ENCODE measurements at places on chromosomes 6 and 20.
A peak's percentile ranks its signal among the peaks of the same experiment; 100 is the strongest.

GRCh38 chr6:159525445-159526025 lies 167.5 kb downstream of the SOD2 start:
- no peak for DNase-seq

DNA sequence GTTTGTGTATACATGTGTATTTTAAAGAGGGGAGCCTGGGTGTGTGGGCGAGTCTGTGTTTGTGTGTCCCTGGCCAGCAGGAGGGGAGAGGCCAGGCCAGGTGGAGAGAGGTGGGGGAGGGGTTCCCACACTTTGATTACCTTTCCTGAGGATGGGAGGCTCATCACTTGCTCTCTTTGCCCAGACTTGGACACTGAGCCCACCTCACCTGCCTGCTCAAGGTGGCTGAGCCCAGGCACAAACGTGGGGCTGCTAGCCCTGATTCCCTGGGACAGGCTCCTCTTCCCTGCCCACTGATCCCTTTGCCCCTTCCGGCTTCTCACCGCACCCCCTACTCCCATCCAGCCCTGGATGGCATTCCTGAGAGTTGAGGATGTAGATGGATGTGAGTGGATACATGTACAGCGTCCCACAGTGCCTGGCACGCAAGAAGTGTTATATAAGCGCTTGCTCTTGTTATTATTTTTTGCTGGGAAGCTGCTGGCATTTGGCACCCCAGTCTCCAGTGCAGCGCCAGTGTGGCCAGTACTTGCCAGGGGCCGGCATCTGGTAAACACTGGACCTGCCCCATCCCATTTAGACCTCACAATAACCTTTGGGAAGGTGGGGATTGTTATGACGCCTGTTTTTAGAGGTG lies 2.7 kb downstream of the CEBPB start:
- DNase-seq = no peak

DNA sequence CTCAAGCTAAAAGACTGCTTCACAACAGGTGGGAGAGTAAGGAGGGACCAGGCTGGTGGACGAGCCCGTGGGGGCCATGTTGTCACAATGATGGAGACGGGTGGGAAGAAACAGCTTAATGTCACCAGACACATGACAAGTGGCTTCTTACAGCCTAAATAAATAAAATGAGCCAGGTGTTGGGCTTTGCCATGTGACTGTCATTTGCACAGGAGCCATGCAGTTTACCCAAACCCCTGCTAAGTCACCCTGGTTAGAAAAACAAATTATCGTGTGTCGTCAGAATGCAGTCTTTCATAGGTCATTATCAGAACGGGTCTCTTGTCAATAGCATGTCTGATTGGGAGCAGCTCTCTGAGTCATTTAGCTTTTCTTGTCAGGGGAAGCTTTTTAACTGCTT lies 18.5 kb downstream of the BTBD3 start:
- DNase-seq = no peak

DNA sequence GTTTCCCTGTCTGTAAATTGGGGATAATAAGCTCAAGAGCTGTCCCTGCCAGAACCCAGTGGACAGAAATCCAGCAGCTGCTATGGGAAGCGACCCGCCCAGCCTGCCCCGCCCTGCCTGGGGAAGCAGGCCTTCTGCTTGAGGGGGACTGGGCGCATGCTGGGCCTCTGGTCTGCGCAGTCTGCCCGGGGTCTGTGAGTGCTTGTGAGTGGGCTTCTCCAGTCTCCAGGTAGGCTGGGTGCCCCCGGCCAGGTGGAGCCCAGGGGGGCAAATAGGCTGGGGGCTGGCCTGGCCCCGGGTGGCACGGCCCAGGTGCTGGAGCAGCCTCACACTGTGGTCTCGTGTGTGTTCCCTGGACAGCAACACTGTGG lies 648 bp upstream of the RBBP8NL start:
- DNase-seq = no peak

DNA sequence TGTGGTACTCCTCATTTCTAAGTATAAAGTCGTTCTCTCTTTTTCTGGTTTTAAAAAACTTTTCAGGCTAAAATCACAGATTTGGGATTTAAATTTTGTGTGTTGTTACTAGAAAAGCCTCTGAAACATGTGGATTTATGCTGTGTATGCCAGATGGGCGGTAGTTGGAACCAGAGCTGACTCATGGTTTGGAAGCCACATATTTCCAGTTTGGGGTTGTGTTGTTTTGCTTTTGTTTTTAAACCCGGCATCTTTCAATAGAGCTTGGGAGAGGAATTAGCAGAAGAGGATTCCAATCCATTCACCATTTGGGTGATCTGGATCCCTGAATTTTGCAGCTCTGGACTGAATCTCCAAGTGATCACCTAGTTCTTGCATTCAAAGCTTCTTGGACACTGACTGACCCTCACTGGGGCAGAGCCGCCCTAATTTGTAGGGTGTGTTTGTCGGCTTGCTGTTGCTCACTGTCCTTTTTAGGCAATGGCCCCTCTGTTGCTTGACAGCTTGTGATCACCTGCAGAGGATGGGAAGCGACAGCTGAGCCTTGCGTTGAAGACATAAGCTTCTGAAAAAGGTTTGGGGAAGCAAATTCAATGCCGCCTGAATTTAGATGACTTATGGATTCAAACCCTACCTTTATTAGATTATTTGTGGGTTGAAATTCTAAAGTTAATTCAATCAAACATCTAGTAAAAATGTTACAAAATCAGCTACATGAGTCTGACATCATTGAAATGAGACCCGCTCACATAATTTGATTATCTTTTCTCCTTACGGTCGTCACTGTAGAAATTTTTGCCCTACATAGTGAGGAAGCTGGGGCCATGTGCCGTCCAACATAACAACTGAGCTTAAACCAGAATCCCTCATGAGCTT lies 79.9 kb upstream of the CD83 start:
- no peak for DNase-seq

- DNase-seq = no peak
Measured at GRCh38 chr6:82525775-82526495, 162.3 kb downstream of the TPBG start.

- peak; percentile 58 for DNase-seq
Measured at GRCh38 chr6:109454496-109455436, 806 bp downstream of the MICAL1 start.

GRCh38 chr6:150902142-150902776 lies 36.8 kb downstream of the MTHFD1L start:
- DNase-seq = no peak

DNA sequence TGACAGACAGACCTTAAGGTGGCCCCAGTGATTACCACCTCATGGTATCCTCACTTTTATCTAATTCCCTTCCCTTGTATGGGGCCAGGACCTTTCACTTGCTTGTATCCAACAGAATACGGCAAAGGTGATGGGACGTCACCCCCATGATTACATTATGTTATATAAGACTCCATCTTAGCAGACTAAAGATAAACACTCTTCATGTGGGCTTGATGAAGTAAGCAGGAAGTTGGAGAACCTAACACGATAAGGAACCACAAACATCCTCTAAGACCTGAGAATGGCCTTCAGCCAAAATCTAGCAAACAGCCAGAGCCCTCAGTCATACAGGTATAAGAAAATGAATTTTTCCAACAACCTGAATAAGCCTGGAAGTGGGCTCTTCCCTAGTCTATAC lies 8.0 kb downstream of the SLC17A3 start:
- peak; percentile 10 for DNase-seq

- DNase-seq = no peak
Measured at GRCh38 chr6:46704562-46704961, 16.9 kb downstream of the TDRD6 start.

- no peak for DNase-seq
Measured at GRCh38 chr6:20873425-20874190, 339.4 kb downstream of the CDKAL1 start.

GRCh38 chr20:48031122-48031521 lies 245.8 kb upstream of the SULF2 start:
- DNase-seq = no peak

- no peak for DNase-seq
Measured at GRCh38 chr20:63850689-63851547, 10.4 kb upstream of the ABHD16B start.

GRCh38 chr6:73712535-73713173 lies 16.7 kb downstream of the CD109 start:
- no peak for DNase-seq

DNA sequence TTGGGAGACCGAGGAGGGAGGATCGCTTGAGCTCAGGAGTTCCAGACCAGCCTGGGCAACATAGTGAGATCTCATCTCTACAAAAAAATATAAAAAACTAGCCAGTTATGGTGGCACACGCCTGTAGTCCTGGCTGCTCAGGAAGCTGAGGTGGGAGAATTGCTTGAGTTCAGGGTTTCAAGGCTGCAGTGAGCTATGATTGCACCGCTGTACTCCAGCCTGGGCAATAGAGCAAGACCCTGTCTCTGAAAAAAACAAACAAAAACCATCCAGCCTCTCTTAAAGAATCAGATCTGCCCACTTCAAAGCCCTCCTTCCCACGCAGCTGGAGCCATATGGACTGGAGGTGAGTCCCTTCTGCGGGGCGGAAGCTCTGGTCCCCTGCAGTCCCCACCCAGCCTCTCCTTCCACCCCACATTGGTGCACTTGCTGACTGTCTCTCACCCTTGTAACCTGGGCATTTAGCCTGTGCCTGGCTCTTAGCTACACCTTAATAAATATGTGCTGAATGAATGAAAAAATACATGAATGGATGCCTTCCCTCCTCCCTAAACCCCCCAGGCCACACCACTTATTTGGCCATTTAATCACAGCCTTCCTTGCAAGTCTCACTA lies 7.2 kb upstream of the PARD6B start:
- DNase-seq = no peak

- DNase-seq = no peak
Measured at GRCh38 chr6:14932485-14933182, 313.2 kb upstream of the JARID2 start.

DNA sequence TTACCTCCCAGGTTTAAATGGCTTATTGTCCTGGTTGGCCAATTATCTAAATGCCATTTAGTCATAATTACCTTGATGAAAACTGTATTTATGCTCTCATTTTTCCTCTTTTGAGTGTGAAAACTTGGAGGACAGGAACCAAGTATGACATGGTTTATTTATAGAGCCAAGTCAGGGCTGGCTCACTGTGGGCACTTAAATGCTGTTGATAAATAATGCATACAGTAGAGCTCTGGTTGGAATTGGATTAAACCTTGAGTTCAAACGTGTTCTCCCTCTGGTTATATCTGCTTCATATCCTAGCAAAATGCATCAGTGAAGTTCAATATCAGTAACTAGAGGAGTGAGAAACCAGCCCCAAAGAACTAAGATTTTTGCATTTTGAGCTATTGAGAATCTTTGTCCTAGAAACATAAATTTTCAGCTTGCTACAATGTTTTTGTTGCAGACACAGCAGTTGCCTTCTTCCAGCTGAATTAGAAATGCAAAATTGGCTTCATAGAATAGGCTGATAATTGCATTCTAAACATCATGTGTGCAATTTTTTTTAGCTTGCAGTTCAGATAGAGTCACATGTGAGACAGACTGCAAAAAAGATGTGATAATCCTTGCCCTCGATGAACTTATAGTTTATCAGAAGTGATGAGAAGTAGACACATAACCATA lies 255.8 kb downstream of the BTBD3 start:
- DNase-seq = no peak

DNA sequence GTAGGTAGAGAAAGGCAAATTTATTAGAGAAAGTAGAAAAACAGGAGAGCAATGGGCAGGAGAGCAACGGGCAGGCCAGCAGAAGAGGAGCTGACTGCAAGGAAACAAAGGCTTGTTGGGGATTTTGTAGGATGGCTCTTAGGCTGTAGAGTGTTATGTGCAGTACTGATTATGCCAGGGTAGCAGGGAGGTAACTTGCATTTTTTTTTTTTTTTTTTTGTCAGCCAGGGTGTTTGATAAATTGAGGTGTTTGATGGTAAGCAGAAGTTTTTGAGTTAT lies 36.2 kb upstream of the IER3 start:
- DNase-seq = no peak

GRCh38 chr20:51495921-51496545 lies 46.5 kb downstream of the NFATC2 start:
- DNase-seq = no peak

Data from activated T-helper 1 cell treated with anti-CD3 and anti-CD28 coated beads, Interleukin-12 subunit alpha, Interleukin-12 subunit beta, Interleukin-2, Interleukin-4 antibody, amounts not matched to agents 30 ng/mL and 10 ng/mL and 1 ng/mL, durations not matched to agents 14 hours and 24 hours and 36 hours (primary cell).